Muscle of leg (tissue), 16 donors: ENCODE measurements at places on chromosomes 11 and 22.

DNA sequence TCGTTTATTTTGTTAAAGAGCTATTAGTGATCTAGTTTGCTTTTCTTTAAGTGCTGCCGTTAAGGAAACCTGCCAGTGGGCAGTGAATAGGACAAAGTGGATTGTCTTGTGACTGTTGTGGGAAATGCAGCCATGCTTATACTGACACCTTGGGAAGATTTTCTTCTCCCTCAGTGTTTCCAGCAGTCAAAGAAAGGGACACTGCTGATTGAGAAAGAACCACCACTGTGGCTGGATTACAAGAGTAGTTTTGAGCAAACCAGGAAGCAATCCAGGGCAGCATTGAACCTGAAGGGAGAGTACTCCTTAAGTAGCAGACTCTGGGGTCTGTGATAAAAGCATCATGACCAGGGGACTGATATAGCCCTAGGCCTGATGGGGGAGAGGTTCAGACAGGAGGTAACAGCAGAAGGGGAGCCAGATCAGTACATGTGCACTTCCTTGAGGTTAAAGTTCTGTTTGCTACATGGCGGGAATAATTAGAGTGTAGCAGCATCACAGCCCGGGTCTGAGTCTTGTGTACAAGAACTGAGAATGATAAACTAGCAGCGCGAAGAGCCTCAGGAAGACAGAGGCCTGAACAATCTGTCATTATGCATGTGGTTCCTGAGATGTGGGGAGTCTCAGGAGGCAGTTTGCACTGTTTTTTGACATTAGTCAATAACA is 167.8 kb downstream of the C11orf91 start:
- no peaks in the 10 kb centered on the region for H3K27me3 ChIP-seq
- H3K27ac ChIP-seq, result no peak overlapping the region
- no peaks in the 10 kb centered on the region for H3K4me1 ChIP-seq
- no peak for DNase-seq

- no peak for DNase-seq
- no peak overlapping the region for H3K27ac ChIP-seq
- H3K4me1 ChIP-seq, result peaks cover 21% of the 10 kb centered on the region
Measured at GRCh38 chr11:36101466-36101865, 157.6 kb downstream of the LDLRAD3 start.

DNA sequence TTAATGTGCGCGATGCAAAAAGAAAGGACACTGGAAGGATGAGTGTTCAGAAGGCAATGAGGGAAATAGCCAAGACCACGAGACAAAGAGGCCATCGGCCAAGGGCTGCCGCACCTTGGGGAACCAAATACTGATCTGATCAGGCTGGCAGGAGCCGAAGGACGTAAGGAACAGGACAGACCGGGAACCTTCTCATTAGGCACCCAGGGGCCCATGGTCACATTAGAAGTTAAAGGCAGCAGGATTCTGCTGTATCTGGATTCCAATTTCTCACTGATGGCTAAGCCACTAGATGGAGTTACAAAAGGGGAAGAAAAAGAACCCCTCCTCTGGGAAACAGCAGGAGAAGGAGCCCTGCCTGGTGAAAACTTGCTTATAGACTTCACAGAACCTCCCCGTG is 28.8 kb upstream of the CPT1A start:
- H3K4me3 ChIP-seq, result peak overlapping the region; percentile 43
- no peaks in the 10 kb centered on the region for H3K27me3 ChIP-seq
- no peaks in the 10 kb centered on the region for H3K36me3 ChIP-seq
- no peak overlapping the region for H3K27ac ChIP-seq

- peaks cover 14% of the 10 kb centered on the region for H3K4me1 ChIP-seq
- H3K4me3 ChIP-seq, result no peak overlapping the region
- no peaks in the 10 kb centered on the region for H3K27me3 ChIP-seq
- DNase-seq, result peak; percentile 82
- H3K27ac ChIP-seq, result no peak overlapping the region
- no peaks in the 10 kb centered on the region for H3K36me3 ChIP-seq
Measured at GRCh38 chr22:46122511-46122971, 27.8 kb upstream of the PPARA start.

DNA sequence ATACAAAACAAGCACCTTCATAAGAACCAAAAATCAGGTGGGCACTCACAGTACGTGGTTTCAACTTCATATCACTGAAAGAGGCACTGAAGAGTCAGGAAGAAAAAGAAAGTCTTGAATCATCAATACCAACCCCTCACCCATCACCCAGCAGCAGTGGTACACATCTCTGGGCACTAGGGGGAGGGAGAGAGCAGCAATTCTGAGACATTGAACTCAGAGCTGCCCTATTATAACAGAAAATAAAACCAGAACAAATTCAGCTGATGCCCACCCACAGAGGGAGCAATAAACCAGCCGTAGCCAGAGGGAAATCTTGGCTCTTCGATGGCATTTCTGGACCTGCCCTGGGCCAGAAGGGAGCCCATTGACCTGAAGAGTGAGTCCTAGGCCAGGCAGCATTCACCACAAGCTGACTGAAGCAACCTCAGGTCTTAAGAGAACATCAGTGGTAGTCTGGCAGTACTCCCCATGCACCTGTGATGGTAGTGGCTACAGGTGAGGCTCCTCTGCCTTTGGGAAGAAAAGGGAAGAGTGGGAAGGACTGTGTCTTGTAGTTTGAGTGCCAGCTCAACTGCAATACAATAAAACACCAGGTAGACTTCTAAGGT is 42.2 kb upstream of the FAM181B start:
- no peak for DNase-seq
- H3K27me3 ChIP-seq, result no peaks in the 10 kb centered on the region
- H3K27ac ChIP-seq, result no peak overlapping the region
- H3K36me3 ChIP-seq, result no peaks in the 10 kb centered on the region
- no peak overlapping the region for H3K4me3 ChIP-seq

- H3K27ac ChIP-seq, result no peak overlapping the region
- no peak for DNase-seq
- no peaks in the 10 kb centered on the region for H3K27me3 ChIP-seq
- H3K4me1 ChIP-seq, result no peaks in the 10 kb centered on the region
Measured at GRCh38 chr11:83272627-83273026, 13.5 kb downstream of the CCDC90B start.

GRCh38 chr22:45130891-45131290 is 32.8 kb upstream of the NUP50 start:
- no peaks in the 10 kb centered on the region for H3K27me3 ChIP-seq
- H3K4me3 ChIP-seq, result no peak overlapping the region
- no peak for DNase-seq
- no peaks in the 10 kb centered on the region for H3K4me1 ChIP-seq

GRCh38 chr11:7428196-7428595 is 57.1 kb upstream of the OLFML1 start:
- DNase-seq, result no peak
- H3K27me3 ChIP-seq, result no peaks in the 10 kb centered on the region
- peaks cover 5% of the 10 kb centered on the region for H3K4me1 ChIP-seq

- H3K4me3 ChIP-seq, result no peak overlapping the region
- peaks cover 26% of the 10 kb centered on the region for H3K4me1 ChIP-seq
- no peaks in the 10 kb centered on the region for H3K27me3 ChIP-seq
- H3K36me3 ChIP-seq, result no peaks in the 10 kb centered on the region
Measured at GRCh38 chr22:45473626-45474237, 29.0 kb upstream of the FBLN1 start.

DNA sequence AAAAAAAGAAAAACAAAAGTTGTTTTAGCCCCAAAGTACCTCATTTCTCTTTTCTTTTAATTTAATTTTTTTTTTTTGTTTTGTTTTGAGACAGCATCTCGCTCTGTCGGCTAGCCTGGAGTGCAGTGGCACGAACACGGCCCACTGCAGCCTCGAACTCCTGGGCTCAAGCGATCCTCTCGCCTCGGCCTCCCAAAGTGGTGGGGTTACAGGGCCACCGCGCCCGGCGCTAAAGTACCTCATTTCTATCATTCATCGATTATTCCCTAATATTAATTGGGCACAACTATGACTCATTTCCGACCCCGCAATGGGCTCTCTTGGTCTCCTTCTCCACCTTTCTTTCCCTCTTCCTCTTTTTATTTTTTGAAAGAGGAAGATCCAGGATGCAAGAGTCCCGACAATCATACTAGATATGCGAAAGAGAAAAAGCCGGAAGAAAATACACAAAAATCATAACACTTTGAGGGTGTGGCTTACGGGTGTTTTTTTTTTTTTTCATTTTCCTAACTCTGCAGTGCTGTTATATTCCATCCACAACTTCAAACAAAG is 475 bp upstream of the AIP start:
- peak overlapping the region; percentile 72 for H3K4me3 ChIP-seq
- peak overlapping the region; percentile 95 for H3K27ac ChIP-seq
- H3K27me3 ChIP-seq, result no peaks in the 10 kb centered on the region
- no peak for DNase-seq
- H3K36me3 ChIP-seq, result peaks cover 14% of the 10 kb centered on the region
- peaks cover 17% of the 10 kb centered on the region for H3K4me1 ChIP-seq

DNA sequence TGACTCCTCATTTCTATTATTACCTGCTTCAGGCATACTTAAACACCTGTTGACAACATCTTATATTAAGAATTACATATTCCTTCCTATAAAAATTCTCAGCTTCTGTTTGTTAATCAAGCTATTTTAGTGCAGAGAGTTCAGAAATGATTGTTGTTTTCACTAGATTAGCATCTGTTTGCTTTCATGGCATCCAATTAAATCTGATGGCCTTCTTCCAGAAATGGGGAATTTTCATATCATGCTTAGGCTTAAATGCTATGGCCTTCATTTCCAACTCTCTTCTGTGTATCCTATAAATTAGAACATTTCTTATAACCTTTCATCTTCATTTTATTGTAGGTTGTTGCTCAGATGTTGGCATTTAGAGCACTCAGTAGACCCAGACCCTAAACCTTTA is 180.0 kb downstream of the WNT11 start:
- DNase-seq, result no peak
- no peaks in the 10 kb centered on the region for H3K36me3 ChIP-seq
- H3K4me1 ChIP-seq, result peaks cover 5% of the 10 kb centered on the region
- H3K27ac ChIP-seq, result no peak overlapping the region
- no peak overlapping the region for H3K4me3 ChIP-seq

GRCh38 chr11:109512249-109512648 is 90.3 kb downstream of the C11orf87 start:
- no peak for DNase-seq
- no peak overlapping the region for H3K27ac ChIP-seq
- no peaks in the 10 kb centered on the region for H3K27me3 ChIP-seq

DNA sequence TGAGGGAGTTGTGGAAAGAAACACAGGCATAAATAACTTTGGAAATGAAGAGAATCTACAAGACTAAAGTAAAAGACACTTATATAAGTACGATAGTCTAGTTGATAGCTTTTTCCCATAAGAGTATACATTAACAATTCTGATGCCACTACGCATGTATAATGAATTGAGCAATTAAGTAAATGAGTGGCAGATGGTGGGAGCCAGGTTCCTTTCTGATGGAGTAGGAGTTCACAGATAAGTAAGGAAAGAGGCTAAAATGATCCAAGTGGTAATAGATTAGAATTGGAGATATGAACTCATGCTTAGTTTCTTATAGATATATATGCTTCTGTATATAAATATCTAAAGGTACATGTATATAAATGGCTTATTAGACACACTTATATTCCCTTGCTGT is 368.3 kb downstream of the FAM181B start:
- no peak overlapping the region for H3K27ac ChIP-seq
- no peak for DNase-seq
- no peaks in the 10 kb centered on the region for H3K36me3 ChIP-seq

DNA sequence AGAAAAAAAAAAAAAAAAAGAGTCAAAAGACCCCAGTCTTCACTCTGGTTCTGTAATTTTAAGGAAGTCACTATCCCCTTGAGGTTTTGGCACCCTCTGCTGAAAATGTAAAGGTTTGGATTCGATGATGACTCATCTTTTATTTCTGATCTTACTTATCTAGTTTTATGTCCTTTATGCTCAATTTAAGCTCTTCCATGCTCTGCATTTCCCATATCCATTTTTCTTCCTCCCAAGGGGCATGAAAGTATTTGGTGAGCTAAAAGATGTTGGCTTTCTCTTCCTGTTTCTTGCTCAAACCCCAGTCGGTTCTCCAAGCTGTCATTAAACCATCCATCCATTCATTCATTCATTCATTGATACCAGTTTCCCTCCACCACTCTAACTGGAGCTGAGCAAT is 61.0 kb upstream of the CDON start:
- H3K4me1 ChIP-seq, result peaks cover 31% of the 10 kb centered on the region
- H3K27ac ChIP-seq, result no peak overlapping the region
- H3K4me3 ChIP-seq, result no peak overlapping the region
- no peaks in the 10 kb centered on the region for H3K27me3 ChIP-seq
- H3K36me3 ChIP-seq, result no peaks in the 10 kb centered on the region

DNA sequence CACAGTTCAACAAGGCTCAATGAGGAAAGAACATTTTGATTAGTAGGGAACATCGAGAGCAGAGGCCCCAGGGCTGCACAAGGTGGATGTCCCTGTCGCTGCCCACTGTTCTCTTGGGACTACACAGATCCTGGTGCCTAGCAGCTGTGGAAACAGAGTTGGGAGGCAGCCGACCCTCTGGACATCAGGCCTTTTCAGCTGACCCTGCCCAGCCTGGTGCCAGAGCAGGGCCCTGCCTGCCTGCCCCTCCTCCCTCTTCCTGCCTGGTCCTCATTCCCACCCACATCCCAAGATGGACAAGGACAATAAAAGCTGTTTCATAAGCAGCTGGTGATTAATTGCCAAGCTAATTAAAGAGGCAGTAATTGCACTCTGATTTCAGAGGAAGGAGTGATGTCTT is 60.7 kb downstream of the NFAM1 start:
- H3K4me3 ChIP-seq, result no peak overlapping the region
- H3K27me3 ChIP-seq, result peaks cover 59% of the 10 kb centered on the region
- DNase-seq, result no peak
- H3K36me3 ChIP-seq, result no peaks in the 10 kb centered on the region
- peaks cover 32% of the 10 kb centered on the region for H3K4me1 ChIP-seq

GRCh38 chr22:29979777-29980321 is 96.9 kb downstream of the MTMR3 start:
- no peaks in the 10 kb centered on the region for H3K4me1 ChIP-seq
- DNase-seq, result peak; percentile 17
- H3K36me3 ChIP-seq, result peaks cover 14% of the 10 kb centered on the region
- H3K27ac ChIP-seq, result no peak overlapping the region

GRCh38 chr22:30232716-30233218 is 13.8 kb downstream of the LIF start:
- DNase-seq, result no peak
- H3K27me3 ChIP-seq, result peaks cover 23% of the 10 kb centered on the region
- no peak overlapping the region for H3K27ac ChIP-seq

DNA sequence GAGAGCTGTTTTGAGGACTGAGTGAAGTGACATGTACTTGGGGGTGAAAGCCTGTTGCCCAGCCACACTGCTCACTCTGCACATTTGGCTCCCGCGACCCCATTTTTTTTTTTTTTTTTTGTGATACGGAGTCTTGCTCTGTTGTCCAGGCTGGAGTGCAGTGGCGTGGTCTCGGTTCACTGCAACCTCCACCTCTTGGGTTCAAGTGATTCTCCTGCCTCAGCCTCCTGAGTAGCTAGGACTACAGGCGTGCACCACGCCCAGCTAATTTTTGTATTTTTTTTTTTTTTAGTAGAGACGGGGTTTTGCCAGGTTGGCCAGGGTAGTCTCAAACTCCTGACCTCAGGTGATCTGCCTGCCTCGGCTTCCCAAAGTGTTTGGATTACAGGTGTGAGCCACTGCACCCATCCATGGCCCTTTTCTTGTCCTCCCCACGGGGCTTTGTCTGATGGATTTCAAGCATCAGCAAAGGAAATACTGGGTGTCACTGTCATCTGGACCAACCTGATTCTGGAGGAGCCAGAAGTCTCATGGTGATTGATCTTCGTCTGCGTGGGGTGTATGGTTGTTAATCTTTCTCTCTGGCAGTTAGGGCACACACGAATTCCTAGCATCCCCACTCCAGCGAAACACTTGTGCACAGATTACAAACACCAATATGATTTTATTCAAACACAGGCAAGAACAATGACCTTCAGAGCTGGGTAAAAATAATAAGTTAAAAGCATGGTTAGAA is 3.4 kb upstream of the UCP3 start:
- peaks cover 12% of the 10 kb centered on the region for H3K4me1 ChIP-seq
- no peak for DNase-seq
- peaks cover 49% of the 10 kb centered on the region for H3K36me3 ChIP-seq
- no peak overlapping the region for H3K27ac ChIP-seq
- no peak overlapping the region for H3K4me3 ChIP-seq
- no peaks in the 10 kb centered on the region for H3K27me3 ChIP-seq
